ENCODE measurements at places on chromosomes 11 and 22.

- no peak for DNase-seq
Measured at GRCh38 chr11:77027275-77027674, 6.9 kb upstream of the B3GNT6 start.

GRCh38 chr11:121406291-121406690, 45.8 kb upstream of the SORL1 start:
- no peak for DNase-seq

DNA sequence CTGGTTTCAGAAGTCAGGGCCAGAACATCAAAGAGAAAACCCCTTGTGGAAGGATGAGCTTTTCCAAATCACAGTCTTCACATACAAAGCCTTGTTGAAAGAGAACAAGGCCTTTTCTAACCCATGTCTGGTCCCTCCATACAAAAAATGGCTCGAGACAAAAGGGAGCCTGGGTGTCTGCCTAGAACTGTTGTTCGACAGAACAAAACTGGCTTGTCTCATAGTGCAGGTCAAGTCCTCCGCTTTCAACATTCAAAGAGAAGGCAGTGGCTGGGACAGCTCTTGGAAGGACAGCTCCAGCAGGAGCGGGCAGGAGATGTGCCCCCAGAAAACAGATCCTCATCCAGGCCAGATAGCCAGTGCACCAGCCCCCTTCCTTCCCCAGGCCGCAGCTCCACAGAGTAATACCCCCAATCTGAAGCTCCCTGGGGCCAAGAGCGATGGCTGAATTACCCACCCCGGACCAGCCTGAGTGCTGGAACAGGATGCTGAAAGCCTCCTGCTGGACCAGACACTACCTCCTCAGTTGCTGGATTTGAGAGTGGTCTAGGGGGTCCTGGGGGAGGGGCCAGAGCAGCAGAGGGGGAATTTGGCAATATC, 27.6 kb downstream of the USH1C start:
- no peak for DNase-seq

- DNase-seq: no peak
Measured at GRCh38 chr22:45972091-45972888, 4.7 kb downstream of the WNT7B start.

DNA sequence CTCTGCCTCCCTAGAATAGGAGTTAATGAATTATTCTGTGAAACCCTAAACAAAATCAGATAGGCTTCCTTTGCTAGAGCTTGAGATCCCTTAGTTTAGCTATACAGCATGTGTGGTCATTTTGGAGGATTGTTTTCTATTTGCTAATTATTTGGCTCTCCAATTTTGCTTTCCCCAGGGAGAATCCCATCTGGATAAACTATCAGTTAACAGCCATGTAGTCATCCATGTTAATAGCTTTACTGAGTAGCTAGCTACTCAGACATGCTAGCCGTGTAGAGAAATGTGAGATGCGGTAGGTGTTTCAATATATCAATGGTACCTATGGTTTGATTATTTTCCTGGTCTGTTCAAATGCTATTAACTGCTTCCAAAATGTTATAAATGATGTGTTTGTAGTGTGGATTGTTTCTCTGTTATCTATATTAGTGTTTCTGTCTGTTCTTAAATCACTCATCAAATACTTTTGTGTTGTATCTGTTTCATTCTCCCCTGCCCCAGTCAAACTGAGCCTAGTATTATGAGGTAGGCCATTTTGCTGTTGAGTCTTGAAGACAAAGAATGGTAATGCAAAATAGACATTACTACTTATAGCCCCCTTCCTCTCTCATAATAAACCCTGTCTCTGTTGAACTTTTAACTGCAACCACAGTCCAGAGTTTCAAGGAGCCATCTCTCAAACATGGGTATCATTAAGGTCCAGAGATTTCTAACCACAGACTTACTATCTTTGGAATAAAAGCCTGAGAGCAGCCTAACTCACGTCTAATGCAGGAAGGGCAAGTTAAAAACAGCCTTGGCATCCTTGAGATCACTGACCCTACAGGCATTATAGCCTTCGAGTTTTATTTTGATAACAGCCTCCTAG, 56.1 kb upstream of the GRAMD1B start:
- no peak for DNase-seq

DNA sequence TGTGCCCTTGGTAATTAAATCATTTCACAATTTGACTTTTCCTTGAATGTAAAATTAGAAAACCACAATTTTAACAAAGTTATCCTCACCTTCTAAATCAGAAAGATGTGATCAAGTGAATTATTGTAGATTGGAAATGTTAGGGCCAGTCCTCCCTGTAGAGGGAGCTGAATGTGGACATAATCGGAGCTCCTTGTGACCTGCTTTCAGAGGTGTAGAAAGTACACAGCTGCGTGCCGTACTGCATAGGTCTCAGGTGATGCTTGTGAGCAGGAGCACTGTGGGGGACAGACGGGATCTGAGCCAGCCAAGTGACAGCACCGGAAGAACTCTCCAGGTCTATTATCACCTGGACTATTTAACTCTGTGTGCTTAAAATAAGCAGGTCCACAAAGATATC, 338.0 kb downstream of the AASDHPPT start:
- no peak for DNase-seq

- no peak for DNase-seq
Measured at GRCh38 chr11:60371386-60371785, 6.9 kb upstream of the MS4A7 start.

DNA sequence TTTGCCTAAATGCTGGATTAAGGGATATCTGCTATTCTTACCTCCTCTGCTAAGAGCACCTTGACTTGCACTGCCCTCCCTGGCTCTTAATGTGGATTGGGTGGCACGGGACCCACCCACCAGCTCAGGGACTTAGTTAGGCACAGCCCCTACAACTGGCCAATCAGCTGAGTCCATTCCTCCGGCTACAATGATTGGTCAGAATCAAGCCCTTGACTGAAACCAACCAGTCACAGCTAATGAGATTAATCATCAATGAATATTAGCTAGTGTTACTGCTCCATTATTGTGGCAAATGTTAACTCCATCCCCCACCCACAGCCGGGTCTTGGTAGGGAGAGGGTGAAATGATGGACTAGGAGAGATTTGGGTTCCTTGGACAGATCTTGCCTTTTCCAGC, 328.0 kb downstream of the MN1 start:
- DNase-seq: no peak

DNA sequence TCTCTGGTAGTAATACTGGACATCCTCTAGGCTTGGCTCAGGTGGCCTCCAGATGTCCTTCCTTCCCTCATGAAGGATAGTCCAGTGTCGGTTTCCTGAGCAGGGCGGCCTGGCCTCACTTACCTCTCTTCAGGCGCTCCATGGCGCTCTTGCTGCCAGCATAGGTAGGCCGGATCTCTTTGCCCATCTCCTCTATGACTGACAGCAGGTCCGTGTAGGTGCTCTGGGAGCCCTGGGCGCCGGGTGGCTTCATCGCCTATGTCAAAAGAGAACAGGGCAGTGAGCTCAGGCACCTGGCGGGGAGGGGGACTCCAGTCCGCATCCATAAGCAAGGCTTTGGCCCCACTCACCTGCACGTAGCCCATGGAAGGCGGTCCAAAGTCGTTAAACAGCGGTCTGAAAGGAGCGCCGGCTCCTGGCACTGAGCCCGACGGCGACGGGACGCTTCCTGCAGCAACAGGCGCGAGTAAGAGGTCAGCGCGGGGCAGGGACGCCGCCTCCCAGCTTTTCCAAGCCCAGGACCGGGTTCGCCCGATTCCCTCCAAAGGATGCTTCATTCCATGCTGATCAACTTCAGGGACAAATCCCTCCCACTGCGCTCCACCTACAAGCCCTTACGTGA, 609 bp downstream of the CDK2AP2 start:
- no peak for DNase-seq

- no peak for DNase-seq
Measured at GRCh38 chr11:57659669-57660068, 2.1 kb downstream of the CLP1 start.

GRCh38 chr11:62592146-62592815, 958 bp upstream of the TUT1 start:
- no peak for DNase-seq

- DNase-seq: no peak
Measured at GRCh38 chr11:47242596-47243192, 5.9 kb downstream of the ACP2 start.

DNA sequence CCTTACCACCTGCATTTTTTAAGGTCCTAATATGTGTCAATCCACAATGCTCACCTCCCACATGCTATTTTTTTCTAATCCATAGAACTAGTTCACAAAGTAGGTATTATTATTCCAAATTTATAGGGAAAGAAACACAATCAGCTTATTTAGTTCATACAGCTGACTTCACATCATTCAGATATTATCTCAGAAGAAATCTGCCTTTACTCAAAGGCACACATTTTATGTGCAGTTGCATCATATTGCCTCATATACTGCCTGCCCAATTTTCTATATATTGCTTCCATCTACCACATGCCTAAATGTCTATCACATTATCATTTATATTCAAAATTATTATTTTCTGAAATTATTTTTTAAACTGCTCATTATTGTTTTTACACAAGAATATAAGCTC, 88.7 kb upstream of the LUZP2 start:
- no peak for DNase-seq

DNA sequence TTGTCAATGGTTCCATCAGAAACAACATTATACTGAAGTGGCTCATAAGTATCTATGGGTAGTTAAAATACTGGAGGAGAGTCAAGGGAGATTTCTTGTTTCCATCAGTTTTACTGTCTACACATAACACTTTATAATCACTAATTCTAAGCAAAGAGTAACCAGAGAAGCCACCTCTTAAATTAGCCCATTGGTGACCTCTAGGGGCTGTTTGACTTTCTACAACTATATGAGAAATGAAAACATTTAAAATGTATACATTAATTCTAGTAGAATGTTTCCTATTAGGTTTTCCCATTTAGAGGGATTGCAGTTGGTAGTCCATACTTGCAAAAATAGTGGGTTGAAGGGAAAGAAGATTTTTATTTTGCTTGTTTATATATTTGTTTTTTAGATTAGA, 504.3 kb downstream of the FAM181B start:
- no peak for DNase-seq

- DNase-seq: no peak
Measured at GRCh38 chr11:77589181-77589520, 602 bp upstream of the AQP11 start.

DNA sequence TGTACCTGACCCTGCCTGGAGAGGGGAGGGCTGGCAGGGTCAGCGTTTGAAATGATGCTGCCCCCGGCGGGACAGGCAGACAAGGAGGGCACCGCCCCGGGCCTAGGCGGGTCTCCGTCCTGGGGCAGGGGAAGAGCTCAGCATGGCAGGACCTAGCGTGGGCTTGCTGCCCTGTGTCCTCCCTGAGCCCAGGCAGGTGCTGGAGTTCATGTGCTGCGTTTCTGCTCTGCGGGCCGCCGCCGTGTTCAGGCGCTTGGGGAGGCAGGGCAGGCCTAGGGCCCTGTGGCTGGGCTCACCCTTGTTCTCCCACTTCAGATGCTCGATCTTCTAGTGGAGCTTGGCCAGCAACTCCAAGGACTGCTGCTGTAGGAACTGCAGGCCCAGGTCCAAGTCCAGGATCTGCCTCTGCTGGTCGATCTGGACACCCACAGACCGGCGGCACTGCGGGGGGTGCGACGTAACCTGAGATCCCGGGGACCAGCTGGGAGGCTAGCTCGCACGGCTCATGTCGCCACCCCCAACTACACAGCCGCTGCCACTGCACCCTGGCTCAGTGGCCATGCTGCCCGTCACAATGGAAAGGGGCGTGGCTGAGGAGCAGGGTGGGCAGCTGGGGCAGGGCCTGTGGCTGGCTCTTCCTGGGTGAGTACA, 84.4 kb downstream of the MED15 start:
- no peak for DNase-seq

DNA sequence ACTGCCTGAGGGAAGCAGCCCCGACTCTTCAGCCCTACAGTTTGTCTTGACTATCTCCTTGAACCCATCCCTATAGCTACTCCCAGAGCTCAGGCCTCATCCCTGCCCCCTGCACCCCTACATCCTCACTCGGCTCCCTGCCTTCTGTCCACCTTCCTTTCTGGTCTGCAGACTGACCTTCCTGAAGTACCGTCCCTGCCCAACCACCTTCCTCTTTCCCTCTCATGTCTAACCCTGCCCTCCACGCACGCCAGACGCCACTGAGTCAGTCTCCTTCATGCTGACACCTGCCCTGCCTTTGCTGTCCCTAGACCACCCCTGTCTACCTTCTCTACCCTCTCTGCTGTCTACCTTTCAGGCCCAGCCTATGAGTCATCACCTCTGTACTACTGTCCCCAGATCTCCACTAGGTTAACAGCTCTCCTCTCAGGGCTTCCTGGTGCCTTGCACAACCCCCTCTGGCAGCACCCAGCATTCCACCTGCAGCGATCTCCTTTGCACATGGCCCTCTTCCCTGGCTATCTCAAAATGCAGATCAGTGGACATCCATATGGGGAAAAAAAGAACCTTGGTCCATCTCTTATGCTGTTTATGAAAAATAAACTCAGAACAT, 8.9 kb downstream of the KCTD21 start:
- no peak for DNase-seq

DNA sequence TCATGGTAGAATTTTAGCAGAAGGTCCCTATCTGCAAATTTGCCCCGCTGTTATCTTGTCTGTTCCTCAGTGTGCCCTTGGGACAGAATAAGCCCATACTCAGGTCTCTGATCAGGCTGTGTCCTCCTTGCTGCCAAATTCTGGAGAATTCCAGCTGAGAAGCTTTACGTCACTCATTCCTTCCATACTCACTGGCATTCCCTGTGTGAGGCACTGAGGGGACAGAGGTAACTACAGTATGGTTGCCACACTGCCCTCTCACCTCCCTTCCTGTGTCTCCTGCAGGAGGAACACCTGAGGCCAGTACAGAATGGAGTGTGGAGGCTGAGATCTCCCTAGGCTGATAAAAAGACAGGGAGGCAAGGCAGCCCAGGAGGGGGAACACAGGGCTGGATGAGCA, 31.5 kb downstream of the SHISA8 start:
- DNase-seq: no peak

DNA sequence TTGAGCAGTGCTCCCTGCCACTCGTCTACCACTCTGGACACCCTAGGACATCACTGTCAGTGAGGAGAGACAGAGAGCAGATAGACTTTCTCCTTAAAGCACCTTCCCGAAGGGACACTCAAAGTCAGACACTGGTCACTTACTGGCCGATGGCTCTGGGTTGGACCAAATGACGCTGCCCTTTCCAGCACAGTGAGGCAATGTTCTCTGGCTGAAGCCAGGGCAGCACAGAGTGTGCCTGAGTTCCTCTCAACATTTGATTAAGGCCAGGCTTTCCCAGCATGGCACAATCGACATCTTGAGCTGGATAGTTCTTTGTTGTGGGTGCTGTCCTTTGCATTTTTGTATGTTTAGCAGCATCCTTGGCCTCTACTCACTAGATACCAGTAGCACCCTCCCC, 206.2 kb downstream of the CSNK2A3 start:
- DNase-seq: no peak

DNA sequence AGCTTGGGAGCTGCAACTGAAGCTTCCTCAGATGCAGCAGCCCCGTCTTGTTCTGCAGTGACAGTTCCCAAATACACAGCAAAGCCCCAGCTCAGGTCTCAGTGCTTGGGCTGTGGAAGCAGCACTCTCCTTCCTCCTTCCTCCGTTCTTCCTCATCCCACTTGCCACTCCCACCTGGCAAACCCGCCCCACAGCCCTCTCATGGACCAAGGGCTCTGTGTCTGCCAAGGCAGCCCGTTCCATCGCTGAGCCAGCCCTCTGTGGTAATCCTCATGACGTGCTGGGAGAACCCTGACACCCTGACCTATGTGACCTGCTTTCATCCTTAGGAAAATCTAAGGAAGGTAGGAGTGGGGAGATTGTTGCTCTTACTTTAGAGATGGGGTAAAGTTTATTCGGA, 157.0 kb downstream of the DSCAML1 start:
- DNase-seq: no peak
